BE2C (cell line): ENCODE measurements at places on chromosomes 3 and 15.

GRCh38 chr3:11199902-11200845, 45.9 kb downstream of the HRH1 start:
- no peak for DNase-seq

GRCh38 chr15:65805019-65805745, 13.1 kb upstream of the DENND4A start:
- DNase-seq, result no peak

- DNase-seq, result no peak
Observed at GRCh38 chr15:67479781-67480505, 41.0 kb upstream of the C15orf61 start.

- DNase-seq, result no peak
Observed at GRCh38 chr3:73427048-73427706, 197.6 kb downstream of the PDZRN3 start.

GRCh38 chr3:117536006-117536405, 826.4 kb downstream of the TUSC7 start:
- no peak for DNase-seq

DNA sequence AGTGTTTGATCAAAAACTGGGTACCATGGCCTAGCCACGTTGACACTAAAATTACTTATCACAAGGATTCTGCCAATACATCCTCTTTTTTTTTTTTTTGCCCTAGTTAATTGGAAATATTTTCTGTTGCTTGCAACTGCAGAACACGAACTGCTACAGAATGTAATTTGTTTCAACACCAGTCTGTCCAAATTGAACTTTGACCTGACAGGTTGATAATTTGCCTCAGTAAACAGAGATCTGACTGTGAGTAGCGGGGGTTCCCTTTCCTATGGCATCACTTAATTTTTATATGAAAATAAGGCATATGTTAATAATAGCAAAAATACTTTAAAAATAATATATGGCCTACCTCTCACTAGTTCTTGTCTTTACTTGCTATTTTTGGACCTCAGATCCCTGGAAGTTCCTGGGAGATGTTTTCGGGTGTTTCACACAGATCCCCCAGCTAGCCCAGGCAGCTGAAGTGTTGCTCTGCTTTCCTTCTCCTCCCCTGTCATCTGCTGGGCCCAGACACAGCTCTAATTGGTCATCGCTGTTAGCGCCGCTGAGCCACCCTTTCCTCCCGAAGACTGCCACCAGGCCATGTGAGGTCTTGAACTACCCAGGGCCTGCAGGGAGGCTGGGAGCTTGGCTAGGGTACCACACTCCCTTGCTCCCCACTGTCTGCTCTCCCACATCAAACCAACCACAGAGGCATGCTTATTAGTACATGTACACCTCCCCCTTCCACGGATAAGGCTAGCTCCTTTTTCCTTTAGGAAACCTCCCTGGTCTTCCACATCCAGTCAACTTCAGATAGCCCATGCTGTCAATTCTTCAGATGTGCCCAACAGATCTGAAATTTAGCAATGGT, 89.8 kb upstream of the RNF7 start:
- DNase-seq, result no peak

- DNase-seq, result no peak
Observed at GRCh38 chr3:155917781-155918180, 47.3 kb downstream of the GMPS start.

- DNase-seq, result no peak
Observed at GRCh38 chr15:29129926-29130325, 139.7 kb downstream of the NSMCE3 start.

DNA sequence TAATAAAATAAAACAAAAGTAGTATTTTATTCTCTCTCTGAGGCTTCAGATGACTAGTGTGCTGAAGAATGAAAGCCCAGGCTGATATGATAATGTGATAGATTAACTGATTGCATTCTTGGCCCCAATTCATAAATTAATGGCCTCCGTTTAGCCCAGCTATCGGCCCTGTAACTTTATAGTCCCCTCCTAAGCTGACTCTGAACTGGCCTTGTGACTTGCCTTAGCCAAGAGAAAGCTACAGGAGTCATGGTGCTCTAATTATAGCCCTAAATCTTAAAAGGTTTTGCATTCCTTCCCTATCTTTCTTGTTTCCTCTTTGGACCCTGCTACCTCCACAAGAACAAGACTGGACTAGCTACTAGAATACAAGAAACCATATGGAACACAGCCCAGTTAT, 123.2 kb upstream of the EPHA3 start:
- no peak for DNase-seq

GRCh38 chr3:187720337-187720670, 17.9 kb upstream of the RTP2 start:
- no peak for DNase-seq

DNA sequence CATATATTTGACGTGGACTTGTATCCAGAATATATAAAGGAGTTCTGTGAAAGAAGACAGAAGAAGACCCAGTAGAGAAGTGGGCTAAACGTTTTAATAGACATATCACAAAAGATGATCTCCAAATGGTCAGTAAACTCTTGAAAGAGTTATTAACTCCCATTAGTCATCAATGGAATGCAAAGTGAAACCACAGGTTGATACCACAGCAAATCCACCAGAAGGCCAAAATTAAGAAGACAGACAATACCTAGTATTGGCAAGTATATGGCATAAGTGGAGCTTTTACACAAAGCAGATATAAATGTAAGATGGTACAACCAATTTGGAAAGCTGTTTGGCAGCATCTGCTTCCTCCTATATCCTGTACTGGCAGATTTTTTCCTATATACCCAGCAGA, 6.0 kb downstream of the SPATA16 start:
- no peak for DNase-seq

DNA sequence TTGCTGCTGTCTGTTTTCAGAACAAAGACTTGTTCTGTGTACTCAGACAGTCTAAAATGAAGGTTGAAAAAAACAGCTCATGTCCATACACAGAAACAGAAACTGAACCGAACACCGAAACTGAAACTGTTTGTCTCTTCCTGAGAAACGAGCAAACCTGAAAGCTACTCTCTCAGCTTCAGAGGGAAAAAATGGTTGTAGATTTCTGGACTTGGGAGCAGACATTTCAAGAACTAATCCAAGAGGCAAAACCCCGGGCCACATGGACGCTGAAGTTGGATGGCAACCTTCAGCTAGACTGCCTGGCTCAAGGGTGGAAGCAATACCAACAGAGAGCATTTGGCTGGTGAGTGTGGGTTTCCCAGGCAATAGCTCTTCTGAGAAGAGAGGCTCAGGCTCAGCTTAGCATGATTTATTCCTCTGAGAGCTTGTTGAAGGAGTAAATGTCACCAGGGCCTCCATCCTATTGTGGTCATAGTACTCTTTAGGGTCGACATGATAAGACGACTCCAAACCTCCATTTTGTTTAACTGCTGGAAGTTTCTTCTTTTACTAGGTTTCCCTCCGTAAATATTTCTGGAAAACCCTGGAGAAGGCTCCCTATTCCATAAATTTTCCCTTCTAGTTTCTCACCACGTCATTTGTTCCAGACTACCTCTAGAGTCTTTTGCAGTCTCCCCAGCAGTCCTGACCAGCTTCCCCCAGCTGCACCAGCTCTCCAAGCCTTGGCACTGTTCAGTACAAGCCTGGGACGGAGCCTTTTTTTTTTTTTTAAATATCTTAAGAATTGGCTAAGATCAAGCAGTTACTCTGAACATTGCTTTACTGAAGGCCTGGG, at the start of gene RTP4:
TSS of gene RTP4 (plus strand) at position 135 of the 838 bp plus-strand sequence. CDS start at position 192, 57 bp downstream.
- no peak for DNase-seq

GRCh38 chr3:79041621-79042020, 726.2 kb downstream of the ROBO1 start:
- DNase-seq, result no peak

GRCh38 chr3:50486219-50486888, 17.1 kb downstream of the CACNA2D2 start:
- no peak for DNase-seq

GRCh38 chr3:174162550-174162949, 696.6 kb upstream of the NAALADL2 start:
- DNase-seq, result no peak

DNA sequence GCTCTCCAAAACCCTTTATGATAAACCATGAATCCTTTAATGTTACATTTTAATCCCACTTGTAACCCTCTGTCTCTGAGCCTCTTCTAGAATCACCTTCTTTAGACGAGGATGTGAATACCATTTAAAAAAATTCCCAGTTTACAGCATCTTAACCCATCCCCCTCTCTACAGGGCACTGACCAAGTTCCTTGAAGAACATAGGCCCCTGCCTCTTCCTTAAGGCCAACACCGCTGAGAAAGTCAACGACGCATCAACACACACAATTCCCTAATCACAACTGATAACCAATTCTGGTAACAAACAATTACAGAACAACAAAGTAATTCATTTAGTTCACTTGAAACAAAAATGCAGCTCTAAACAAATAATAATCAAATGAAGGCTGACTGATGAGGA, 130.3 kb downstream of the DLG1 start:
- DNase-seq, result no peak

- DNase-seq, result no peak
Observed at GRCh38 chr15:81330366-81331090, 6.6 kb upstream of the STARD5 start.

DNA sequence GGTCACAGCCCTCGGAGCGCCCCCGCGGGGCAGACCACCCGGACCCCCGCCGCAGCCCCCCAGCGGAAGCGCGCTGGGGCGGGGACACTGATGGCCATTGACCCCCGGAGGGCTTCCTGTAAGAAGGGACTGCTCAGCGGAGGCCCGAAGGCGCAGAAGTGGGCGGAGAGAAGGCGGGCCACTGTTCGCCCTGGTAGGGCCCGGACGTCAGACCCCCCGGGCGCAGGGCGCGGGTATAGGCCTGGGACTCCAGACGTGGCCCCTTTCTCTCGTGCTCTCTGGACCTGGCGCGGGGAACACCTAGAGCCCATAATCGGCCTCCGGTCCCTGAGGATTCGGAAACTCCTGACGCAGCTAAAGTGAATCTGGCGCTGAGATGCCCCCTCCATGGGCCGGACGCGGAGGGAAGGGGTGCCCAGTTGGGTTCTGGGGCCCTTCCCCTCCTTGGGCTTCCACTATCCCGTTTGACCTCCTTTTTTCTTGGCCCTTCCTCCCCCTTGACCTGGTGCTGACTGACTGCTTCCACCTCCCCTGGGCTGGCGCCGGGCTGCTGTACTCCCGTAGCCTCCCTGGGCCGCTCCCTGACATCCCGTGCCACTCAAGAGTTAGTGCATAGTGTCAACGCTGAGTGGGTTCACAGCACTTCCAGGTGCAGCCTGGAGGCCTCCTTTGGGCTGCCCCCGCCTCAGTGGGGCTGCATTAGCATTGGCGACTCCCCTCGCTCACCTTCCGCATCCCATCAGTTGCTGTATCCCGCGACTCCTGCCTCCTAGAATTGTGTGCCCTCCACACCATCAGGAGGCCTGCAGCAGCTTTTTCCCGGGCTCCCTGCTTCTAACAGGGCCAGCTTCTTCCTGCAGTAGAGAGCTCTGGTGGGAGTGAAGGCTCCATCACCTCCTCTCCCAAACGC, 694 bp downstream of the ABTB1 start:
- peak; percentile 70 for DNase-seq

DNA sequence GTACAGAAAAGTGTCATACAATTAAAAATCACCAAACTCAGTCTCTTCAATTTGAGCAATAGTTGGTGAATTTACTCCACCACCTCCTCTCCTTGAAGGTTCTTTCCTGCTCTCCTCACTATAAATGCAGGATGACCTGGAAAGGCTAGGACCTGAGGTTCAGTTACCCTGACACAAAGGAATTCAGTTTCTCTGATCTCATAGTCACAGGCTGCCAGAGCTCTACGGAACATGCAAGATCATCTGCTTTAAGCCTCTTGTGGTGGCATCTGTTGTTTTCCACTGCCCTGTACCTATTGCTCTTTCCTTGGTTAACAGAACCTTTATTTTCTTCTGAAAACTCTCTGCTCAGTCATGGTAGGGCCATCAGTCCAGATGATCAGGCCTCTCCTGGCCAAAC, 4.9 kb upstream of the TP63 start:
- no peak for DNase-seq

DNA sequence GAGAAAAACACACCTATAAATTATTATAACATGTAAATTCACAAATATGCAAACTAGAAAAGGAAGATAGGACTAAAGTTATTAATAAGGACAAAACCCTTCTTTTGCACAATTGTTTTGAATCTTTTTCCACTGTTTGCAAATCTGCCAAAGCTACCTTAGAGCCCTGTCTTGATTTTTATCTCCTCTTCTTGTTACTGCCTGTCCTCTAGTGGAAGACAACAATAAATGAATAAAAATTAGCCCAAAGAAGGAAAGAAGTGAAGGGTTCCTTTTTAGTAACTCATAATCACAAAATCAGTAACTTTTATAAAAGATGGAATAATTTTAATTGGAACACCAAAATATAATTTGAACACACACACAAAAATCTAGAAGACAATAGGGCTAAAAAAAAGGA, 2.7 kb downstream of the CD200R1 start:
- no peak for DNase-seq

DNA sequence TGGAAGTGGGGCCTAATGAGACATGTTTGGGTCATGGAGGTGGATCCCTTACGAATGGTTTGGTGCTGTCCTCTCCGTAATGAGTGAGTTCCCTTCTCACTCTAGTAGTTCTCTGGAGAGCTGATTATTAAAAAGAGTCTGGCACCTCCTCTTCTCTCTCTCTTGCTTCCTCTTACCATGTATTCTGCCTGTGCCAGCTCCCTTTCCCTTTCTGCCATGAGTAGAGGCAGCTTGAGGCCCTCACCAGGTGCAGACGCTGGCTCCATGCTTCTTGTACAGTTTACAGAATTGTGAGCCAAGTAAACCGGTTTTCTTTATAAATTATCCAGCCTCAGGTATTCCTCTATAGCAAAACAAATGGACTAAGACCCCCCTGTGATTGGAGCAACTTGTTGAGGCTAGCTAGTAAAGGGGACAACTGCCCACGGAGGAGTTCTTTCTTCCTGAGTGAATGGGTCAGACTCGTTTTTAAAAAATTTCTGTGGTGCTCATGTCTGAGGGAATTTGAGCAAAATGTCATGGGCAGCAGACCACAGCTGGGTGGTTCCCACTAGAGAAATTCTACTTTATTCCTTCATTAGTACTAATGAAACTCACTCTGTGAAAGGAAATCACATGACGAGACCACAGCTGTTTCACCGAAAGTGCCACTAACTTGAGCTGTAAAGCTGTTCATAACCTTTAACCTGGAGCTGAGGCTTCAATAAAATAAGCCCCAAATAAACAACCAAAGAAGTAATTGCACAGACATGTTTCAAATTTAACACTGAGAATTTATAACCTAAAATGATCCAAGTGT, 210.0 kb downstream of the NFKBIZ start:
- DNase-seq, result no peak

GRCh38 chr3:56131974-56132590, 336.2 kb downstream of the ERC2 start:
- DNase-seq, result no peak

DNA sequence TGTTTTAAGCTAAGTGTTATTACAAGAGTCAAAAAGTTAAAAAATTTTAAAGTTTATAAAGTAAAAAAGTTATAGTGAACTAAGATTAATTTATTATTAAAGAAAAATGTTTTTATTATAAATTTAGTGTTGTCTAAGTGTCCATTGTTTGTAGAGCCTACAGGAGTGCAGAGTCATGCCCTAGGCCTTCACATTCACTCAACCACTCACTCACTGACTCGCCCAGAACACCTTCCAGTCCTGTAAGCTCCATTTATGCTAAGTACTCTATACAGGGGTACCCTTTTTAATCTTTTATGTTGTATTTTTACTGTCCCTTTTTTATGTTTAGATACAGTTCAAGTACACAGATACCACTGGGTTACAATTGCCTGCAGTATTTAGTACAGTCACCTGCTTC, 37.2 kb downstream of the EEFSEC start:
- DNase-seq, result no peak
